Fibroblast of lung (primary cell): ENCODE measurements at places on chromosomes 6 and 20. TPM values are rescaled to one million over a fixed set of nuclear protein-coding genes. Genes with fewer than 3 reads are reported as not detected.

Gene PTK6
- total RNA-seq = under 0.01 and 0.17 TPM in 2 replicates

Gene RARS2
- total RNA-seq = 33.6 and 43.8 TPM in 2 replicates

Gene IL20RA
- 0.33 and 0.77 TPM in 2 replicates for total RNA-seq

Gene CRYBG1
- 2.1 and 10.1 TPM in 2 replicates for total RNA-seq

Gene PLCB4
- total RNA-seq = 3.6 and 13.7 TPM in 2 replicates
